Lung microvascular endothelial cell (primary cell): ENCODE measurements at places on chromosomes 13 and 19. TPM values are rescaled to one million over a fixed set of nuclear protein-coding genes. Genes with fewer than 3 reads are reported as not detected.

GRCh38 chr13:80339912-80340650 lies 845 bp downstream of the SPRY2 start:
- DNase-seq = peak; percentile 63

DNA sequence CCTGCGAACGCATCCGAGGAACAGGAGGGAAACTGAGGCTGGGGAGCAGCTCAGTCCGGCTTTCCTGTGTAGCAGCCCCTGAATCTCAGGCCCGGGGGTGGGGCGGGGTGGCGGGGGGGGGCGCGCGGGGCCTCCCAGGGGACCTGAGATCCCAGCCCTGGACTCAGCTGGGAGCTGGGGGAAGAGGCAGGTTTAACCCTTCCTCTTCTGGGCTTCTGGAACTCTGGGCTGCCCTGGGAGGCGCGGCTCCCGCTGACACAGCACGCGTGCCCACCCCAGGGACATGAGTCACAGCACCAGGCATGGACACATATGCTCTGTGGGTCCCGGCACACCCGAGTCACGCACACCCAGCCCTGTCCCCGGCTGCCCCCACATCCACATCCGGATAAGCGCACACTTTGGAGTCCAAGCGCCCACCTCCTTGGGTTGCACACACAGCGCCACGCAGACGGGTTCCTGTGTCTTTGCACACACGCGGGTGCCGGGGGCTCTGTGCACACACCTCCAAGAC lies 3.5 kb upstream of the CIRBP start:
- peak; percentile 55 for DNase-seq

DNA sequence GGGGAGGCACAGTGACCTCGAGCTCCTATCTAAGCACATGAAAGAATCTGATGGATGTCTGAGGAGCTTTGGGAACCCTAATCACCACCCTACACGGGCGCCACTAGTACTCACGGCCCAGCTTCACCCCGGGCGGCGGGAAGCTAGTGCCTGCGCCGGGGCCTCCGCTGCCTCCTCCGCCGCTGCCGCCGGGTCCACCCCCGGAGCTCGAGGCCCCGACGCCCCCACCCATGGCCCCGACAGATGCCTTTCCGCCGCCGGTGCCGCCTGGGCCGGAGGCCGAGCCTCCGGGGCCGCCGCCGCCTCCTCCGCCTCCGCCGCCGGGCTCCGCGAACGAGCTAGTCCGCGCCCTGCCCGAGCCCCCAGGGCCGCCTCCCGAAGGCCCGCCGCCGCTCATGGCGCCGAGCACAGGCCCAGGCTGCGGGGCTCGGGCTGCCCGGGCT lies 312 bp downstream of the GSK3A start:
- DNase-seq = peak; percentile 23

DNA sequence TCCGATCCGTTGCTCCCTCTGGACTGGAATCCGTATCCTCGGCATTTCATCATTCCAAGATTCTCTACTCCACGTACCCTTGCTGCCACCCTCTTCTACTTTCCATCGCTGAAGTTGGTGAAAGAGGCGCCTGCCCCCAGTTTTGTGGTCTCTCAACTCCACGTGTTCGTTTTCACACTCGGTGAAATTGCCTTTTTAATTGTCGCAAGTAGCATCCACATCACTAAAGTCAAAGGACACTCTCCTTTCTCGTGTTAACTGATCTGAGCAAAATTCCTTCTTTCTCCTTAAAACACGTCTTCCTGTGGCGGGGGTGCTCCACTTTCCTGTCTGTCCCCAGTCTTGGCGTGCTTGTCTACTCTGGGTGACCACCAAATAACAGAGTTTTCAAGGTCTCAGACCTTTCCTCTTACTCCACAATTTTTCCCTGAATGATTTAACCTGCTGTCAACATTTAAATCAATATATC lies 1.1 kb upstream of the TMTC4 start:
- peak; percentile 11 for DNase-seq

- DNase-seq = no peak
Observed at GRCh38 chr13:27037571-27037970, 134.0 kb downstream of the USP12 start.

GRCh38 chr19:37342753-37343152 lies 28.1 kb upstream of the ZNF527 start:
- DNase-seq = peak; percentile 45

GRCh38 chr13:84129966-84130365 lies 247.7 kb upstream of the SLITRK1 start:
- no peak for DNase-seq

DNA sequence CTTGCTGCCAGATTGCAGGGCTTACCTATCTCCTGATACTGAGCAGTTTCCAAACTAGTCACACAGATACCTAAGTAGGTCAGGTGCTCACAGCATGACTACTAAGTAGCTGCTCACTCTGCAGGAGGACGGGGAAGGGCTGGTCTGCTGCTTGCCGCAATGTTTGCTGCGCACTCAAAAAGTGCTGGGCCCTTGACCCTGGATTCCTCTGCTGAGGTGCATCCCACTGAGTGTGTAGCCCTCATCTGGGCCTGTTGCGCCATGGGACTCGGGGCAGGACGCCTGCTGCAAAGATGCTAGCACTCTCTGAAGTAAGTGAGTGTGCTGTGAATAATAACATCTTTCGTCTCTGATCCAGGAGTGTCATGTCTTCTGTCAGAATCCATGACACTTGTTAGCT lies 59.2 kb upstream of the MEDAG start:
- no peak for DNase-seq

DNA sequence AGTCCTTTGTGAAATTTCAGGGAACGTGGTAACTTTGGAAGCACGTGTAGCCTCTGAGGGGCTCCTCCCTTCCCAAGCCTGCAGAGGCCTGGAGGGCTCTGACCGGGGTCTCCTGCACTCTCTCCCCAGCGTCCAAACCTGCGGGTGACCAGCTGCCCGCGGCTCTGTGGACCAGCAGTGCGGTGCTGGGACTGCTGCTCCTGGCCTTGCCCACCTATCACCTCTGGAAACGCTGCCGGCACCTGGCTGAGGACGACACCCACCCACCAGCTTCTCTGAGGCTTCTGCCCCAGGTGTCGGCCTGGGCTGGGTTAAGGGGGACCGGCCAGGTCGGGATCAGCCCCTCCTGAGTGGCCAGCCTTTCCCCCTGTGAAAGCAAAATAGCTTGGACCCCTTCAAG lies 2.7 kb upstream of the TPGS1 start:
- no peak for DNase-seq

DNA sequence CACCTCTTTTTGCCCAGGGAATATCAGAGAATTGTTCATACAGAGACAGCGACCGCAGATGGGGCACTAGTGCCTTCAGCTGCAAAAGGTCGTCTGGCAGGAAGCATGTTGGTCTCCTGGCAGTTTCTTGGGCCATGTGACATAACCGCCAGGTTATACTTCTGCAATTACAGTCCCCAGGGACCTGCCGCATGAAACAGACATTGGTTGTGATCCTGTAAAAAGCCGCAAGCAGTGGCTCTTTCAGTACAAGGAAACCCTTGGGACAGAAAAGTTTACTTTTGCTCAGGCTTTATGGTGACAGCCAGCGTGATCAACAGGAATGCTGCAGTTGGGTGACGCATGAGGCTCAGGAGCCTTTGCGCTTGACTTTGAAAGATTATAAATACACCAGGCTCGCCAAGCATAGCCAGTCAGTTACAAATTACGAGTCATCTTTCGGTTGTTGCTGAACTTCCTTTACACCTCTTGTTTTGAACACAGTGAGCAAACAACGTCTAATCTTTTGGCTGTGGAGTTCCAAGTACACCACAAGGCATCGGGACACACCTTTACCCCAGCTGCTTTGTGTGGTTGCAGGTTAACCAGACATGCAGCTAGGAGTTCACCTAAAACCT lies 50.5 kb upstream of the UBE2L5 start:
- DNase-seq = no peak

- DNase-seq = no peak
Observed at GRCh38 chr19:7214324-7215089, 79.7 kb downstream of the INSR start.

The CD37 gene
- total RNA-seq = not detected in 2 replicates

The ZNF442 gene
- 1.1 and 2.8 TPM in 2 replicates for total RNA-seq

The WTIP gene
- total RNA-seq = 22.2 and 48.0 TPM in 2 replicates

The CRLF1 gene
- not detected in 2 replicates for total RNA-seq

The TNFSF13B gene
- total RNA-seq = under 0.01 and 0.60 TPM in 2 replicates

The POGLUT2 gene
- 13.9 and 16.9 TPM in 2 replicates for total RNA-seq

The DIAPH3 gene
- 3.0 and 5.2 TPM in 2 replicates for total RNA-seq

The SERTM1 gene
- under 0.01 TPM in 2 replicates for total RNA-seq
